ENCODE measurements at places on chromosomes 7 and 10. TPM values are rescaled to one million over a fixed set of nuclear protein-coding genes. Genes with fewer than 3 reads are reported as not detected.
A peak's percentile ranks its signal among the peaks of the same experiment; 100 is the strongest.

- no peak for DNase-seq
Observed at GRCh38 chr10:53222806-53223205, 450.2 kb upstream of the MBL2 start.

GRCh38 chr7:2225336-2225735 lies 7.4 kb downstream of the MAD1L1 start:
- peak; percentile 76 for DNase-seq

- DNase-seq: no peak
Observed at GRCh38 chr10:67976292-67977245, 92.1 kb downstream of the SIRT1 start.

TUBAL3 gene
- not detected for total RNA-seq

PNLIPRP2 gene
- not detected for total RNA-seq

RNF32 gene
- total RNA-seq: 1.9 TPM

RPEL1 gene
- total RNA-seq: not detected

ARHGAP22 gene
- total RNA-seq: 6.8 TPM

DNA sequence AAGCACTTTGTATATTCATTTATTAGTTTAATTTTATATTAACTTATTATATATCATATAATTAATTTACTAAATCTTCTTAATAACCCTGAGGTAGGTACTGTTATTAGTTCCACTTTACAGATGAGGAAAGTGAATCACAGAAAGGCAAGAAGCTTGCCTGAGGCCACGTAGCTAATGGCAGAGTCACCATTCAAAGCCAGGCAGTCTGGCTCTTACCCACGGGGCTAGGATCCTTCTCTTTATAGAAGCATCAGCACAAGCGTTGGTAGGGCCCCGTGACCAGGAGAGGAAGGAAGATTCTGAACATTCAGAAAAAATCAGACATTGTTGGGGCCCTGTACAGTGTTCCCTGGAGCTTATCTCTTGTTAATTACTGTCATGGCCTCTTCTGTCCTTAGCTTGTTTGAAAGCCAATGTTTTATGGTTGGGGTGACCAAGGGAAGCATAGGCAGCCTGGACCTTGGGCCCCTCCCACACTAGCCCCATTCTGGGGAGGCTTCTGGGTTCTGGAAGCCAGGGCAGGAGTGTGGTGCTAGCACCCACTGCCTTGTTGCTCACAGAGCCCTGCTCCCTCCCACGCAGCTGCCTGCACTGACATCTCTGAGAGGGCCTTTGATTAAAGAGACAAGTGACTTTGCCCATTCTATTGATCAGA lies 31.1 kb upstream of the SLF2 start:
- DNase-seq: peak; percentile 20

PIK3AP1 gene
- 65.2 TPM for total RNA-seq

DNA sequence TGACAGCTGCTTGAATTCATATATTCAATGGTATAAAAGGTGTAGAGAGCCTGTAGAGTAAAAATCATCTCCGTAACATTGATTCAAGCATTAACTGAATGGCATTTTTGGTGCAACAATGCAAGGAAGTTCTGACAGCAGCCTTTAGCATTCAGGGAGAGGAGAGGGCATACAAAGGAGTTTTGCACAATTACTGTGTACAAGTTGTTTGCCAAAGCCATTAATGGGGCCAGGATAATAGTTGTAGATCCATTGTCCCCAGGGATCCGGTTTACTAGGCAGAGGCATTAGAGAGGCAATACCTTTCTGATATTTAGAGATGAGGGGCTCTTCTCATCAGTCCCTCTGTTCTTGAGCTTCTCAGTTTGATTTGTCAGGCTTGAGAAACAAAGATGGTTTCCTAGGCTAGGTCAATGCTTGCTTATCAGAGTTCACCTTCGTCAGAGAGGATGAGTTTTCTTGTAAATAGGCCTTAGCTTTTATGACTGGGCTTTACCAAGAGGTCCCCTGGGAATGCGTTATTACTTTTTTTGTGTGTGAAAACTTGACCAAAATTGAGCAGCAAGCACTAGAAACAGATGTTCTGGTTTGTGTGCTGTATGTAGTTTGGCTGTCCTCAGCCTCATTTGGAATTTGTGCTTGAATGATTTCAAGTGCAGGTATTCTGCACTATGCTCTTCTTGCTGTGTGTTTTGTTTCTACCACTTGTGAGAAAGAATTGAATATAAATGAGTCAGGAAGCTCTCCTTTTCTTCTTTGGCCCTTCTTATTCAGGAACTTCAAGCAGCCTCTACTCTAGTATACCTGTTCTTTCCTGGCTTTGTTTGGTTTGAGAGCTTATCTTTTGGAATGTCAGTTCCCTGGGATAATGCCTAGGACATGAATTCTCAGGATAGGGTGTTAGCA lies 32.0 kb downstream of the SND1 start:
- DNase-seq: no peak

CALY gene
- total RNA-seq: not detected

DKK1 gene
- 3.7 TPM for total RNA-seq

GRCh38 chr10:32367793-32368453 lies 21.0 kb upstream of the EPC1 start:
- DNase-seq: no peak

- DNase-seq: no peak
Observed at GRCh38 chr7:29360633-29361625, 166.4 kb downstream of the CHN2 start.

- no peak for DNase-seq
Observed at GRCh38 chr10:76285012-76285411, 853.6 kb downstream of the LRMDA start.

- DNase-seq: no peak
Observed at GRCh38 chr10:121831777-121832176, 96.1 kb downstream of the ATE1 start.

SLC18A3 gene
- not detected for total RNA-seq

- no peak for DNase-seq
Observed at GRCh38 chr7:74275401-74275881, 13.8 kb upstream of the CLIP2 start.

GRCh38 chr10:110778211-110778610 lies 93.5 kb upstream of the PDCD4 start:
- no peak for DNase-seq

GRCh38 chr7:157362729-157363128 lies 25.9 kb downstream of the DNAJB6 start:
- no peak for DNase-seq

TRIM73 gene
- 4.4 TPM for total RNA-seq

- DNase-seq: no peak
Observed at GRCh38 chr7:2758673-2759616, 70.9 kb downstream of the AMZ1 start.

- no peak for DNase-seq
Observed at GRCh38 chr10:118408181-118408580, 66.1 kb upstream of the FAM204A start.

DNA sequence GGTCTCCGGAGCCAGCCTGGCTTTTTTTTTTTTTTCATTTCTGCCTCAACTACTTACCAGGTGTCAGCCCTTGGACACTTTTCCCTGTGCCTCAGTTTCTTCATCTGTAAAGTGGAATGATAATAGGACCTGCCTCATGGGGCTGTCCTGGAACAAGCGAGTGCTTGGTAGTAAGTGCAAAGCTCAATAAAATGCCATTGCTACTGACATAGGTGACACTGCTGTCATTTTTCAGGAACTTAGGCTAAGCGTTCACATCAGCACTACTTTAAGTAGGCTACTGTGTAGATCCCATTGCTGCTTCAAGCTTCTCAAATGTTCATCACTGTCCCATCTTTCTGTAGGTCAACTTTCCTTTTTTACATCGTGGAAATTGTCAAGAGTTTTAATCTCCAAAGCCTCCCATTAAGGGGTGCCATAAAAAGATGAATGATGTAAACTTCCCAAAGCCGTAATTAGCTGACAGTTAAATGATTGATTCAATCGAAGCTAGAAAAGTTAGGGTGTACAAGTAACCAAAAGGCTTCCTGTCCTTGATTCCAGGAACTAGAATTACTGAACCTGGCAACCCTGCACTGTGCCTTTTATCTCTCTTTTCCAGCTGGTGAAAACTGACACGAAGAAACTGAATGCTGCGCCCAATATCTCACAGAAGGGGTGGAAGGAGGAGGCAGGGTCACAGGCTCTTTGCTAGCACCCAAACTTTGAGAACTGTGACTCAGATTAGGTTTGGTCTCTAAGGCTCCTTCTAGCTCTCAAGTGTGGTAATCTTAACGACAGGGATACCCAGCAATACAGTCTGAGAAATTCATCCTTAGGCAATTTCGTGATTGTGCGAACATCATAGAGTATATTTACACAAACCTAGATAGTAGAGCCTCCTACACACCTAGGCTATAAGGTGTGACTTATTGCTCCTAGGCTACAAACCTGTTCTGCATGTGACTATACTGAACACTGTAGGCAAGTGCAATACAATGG lies 861 bp upstream of the USP6NL start:
- no peak for DNase-seq

DNA sequence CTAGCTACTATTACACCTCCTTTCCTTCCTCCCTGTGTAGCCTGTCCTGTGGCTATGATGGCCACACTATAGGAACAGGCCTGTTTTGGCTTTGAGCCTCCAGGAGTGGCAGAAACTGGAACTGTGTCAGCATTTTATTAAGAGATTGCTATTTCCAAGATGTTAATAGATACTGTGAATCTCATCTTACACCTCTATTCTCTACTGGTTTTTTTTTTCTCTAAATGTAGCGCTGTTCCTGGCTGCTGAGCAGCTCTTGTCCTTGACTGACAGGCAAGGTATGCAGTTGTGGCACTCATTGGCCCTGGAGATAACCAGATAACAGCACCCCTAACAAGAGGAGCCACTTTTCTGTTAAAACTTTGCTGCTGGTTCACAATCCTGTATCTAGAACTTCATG lies 119.5 kb downstream of the EXOC4 start:
- DNase-seq: no peak
